Myocyte (in vitro differentiated cells): ENCODE measurements at places on chromosomes 1 and 21. TPM values are rescaled to one million over a fixed set of nuclear protein-coding genes. Genes with fewer than 3 reads are reported as not detected.
A peak's percentile ranks its signal among the peaks of the same experiment; 100 is the strongest.

AGMAT gene
- total RNA-seq, result 2.1 and 3.2 TPM in 2 replicates

DNA sequence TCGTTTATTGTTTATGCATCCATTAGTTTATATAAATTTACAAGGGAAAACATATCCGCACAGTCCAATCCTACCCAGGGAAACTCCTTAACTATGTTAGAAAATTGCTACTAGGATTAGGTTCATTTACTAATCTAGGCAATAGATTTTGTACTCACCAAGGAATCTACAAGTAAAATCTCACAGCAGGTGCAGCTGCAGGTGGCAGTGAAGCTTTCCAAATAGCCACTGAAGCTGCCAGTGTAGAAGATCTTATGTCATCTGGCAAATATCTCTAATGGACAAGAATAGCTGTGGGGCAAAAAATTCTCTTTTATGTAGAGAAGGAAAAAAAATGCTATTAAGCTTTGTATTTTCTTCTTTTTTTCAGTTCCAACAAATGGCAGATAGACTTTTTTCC, 963.4 kb upstream of the ADGRL4 start:
- peak; percentile 4 for DNase-seq

ANGPTL1 gene
- total RNA-seq, result 2.5 and 7.1 TPM in 2 replicates

TNFRSF14 gene
- total RNA-seq, result 8.6 and 9.1 TPM in 2 replicates

OR2L5 gene
- not detected in 2 replicates for total RNA-seq

DNA sequence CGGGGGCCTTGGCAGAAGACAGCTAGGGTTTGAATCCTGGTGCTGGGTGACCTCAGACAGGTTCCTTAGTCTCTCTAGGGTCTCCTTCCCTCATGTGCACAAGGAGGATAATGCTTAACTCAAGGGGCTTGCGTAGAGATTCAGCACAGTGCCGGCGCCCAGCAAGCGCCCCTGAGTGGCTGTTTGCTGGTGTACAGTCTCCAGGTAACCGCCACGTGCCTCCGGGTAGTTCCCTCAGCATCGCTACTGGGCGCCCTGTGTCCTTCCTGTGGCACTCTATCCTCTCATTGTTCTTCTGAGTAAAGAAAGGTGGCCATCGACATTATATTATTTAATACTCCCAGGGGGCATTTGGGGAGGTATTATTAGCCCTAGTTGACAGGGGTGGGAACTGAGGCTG, 80.9 kb downstream of the NENF start:
- no peak for DNase-seq

DNA sequence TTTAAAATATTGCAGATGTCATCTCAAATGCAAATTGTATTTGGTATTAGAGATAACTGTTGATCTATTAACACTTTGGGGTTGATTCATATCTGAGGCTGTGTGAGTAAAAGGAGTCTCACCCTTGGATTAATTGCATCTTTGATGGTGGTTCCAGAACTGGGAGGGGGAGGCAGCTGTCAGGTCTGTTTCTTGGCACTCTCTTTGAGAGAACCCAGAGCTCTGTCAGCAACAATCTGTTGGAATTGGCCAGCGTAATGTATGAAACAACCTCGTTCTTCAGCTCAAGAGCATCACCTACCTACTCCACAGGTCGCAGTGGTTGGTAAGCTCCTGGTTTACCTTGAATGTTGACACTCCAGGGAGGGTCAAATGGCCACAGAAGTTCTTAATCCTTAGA, 424.1 kb downstream of the CAMTA1 start:
- DNase-seq, result no peak

ELOVL1 gene
- total RNA-seq, result 47.3 and 48.2 TPM in 2 replicates

DNA sequence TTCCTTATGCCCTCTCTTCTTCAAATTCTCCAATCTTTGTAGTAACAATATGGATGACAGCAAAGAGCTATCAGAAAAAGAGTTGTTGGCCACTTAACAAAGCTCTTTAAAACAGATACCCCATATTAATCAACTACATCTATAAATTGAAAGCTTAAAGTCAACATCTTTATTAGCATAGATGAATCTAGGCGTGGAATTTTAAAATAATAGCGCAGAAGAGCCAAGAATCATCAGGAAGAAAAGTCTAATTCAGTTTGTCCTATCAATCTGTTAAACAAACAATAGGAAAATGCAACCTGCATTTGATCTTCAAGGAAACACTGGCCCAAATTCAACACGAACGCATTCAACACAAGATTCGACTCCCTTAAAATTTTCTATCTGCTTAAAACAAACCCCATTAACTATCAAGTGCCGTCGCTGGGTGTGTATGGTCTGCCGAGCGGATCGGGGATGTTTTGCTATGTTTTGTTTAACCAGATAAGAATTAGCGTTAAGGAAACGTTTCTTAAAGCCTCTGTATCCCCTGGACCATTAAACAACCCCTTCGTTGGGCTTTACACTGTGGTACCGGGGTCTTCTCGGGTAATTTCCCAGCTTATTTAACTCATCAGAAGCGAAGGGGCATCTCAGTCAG, 1.0 kb downstream of the LYST start:
- DNase-seq, result no peak

GRCh38 chr1:3895951-3896325, 4.1 kb downstream of the C1orf174 start:
- no peak for DNase-seq

DNA sequence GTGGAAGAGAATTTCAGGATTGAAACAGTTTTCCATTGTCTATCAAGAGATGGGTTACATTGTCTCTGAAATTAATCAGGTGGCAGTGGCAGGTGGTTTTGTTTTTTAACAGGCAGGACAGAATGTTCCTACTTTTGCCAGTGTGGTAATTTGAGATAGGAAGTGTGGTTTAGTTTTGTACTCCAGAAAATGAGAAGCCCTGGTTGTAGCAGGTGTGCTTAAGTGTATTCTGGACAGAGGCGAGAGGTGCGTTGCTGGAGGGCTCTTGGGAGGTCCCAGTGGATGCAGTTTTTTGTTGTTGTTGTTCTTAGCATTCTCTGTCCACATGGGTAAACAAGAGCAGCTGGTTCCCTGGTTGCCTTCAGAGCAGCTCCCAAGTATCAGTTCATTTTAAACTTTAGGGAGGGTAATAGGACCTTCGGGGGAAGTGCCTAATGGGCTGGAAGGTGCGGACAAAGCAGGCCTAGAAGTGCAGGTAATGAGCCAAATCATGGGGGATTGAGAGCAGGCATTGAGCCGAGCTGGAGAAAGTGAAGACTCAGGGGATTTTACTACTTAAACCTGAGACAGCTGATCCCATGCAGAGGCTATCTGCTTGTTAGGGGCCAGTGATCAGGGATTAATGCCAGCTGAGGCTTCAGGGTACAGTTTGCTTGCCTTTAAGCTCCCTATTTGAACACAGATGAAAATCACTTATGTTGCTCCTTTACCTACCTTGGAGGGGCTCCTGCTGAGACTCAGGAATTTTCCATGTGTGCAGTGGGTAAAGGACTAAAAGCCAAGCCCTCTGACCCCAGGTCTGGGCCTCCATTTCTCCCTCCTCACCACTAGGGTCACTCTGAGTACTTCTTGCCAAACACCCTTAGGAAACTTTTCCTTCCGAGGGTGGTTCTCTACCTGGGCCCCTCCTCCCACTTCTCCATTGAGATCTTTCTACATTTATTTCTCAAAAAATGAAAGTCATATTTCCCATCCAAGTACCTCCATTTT, 6.1 kb downstream of the PFKFB2 start:
- peak; percentile 66 for DNase-seq

OR6K3 gene
- total RNA-seq, result not detected in 2 replicates

DNA sequence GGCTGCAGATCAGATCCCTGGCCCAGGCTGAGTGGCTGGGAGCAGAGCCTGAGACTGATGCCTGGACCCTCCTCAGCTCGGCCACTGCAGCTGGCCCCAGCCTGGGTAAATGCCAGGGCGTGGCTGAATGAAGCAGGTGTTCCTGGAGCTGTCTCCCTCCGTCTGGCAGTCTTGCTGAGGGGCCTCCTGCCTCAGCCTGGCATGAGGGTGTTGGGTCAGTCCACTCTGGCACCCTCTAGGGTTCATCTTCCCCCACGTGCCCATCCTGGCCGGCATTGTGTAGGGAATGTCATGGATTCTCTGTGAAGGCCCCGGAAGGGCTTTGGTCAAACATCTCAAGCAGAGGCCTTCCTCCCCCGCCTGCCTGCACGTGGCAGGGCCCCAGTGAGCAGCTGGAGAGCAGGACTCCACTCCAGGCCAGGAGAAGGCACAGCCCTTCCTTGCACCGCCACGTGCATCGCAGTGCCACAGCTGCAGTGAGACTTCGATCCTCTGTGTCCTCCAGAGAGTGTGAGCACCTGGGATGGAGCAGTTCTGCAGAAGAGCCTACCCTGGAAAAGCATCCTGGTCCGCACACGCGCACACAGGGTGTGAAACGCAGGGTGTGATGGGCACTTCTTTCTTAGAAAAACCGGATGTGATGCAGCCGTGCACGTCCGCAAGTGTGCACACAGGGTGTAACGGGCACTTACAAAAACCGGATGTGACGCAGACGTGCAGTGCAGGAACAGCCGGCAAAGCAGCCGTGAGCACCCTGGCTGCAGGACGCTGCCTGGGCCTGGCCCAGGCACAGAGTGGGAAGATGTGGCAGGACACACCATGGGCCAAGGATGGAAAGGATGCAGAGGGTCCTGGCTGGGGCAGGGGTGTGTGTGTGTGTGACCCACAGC, 4.6 kb upstream of the KRTAP10-4 start:
- no peak for DNase-seq

DNA sequence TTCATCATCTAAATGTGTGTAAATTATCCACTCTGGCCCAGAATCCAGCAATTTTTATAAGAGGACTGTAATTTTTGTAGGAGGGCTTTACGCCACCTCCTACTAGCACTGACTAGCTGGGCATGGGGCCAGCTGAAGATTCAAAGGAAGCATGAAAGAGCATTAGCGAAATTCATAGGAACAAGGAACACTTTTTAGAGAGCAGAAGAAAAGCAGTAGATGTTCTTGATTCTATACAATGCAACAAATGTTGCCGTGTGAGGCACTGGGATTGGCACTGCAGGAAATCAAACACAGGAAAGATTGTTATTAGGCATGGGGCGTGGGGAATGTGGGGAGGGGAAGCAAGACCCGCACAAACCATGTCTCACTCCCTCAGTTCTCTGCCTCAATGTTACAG, 58.4 kb upstream of the PARP1 start:
- DNase-seq, result no peak

PCAT6 gene
- 0.78 and 0.99 TPM in 2 replicates for total RNA-seq

DNA sequence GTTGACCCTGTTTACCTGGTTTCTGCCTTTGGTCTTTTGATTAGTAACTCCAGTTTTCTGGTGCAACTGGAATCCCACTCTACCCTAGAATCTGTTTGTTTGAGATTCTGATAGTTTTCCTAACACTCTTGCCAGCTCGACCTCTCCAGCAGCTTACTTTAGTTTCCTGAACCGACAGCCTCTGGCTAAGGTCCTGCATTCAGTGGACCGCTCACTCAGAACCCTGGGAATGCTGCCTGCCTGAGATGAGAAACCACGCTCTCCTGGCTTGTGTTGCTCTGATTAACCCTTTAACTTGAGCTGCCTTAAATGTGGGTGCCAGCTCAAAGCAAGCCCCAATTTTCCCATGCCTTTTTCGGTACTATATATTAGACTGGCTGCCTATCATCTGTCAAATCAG, 45.3 kb upstream of the SIPA1L2 start:
- DNase-seq, result no peak

- no peak for DNase-seq
Observed at GRCh38 chr1:21775985-21776562, 6.9 kb downstream of the USP48 start.

DNA sequence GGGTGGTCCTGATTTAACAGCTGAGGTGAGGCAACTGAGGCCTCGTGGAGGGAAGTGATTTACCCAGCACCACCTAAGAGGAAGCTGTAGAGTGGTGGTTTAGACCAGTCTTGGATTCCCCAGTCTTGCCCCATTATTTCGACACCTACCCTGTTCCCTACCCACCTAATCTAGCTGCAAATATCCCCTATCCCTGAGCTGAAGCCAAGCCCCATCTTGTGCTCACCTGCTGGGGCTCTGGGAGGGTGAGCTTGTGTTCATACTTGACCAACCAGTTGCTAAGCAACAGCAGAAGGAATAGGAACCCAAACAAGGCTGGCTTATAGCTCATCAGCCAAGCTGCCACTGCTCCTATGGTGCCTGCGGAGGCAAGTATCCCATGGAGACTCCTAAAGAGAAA, 2.0 kb downstream of the TEX46 start:
- no peak for DNase-seq

CGN gene
- 0.21 TPM in 1 of 2 replicates, not detected in the other for total RNA-seq

KRTAP12-3 gene
- not detected in 2 replicates for total RNA-seq

DNA sequence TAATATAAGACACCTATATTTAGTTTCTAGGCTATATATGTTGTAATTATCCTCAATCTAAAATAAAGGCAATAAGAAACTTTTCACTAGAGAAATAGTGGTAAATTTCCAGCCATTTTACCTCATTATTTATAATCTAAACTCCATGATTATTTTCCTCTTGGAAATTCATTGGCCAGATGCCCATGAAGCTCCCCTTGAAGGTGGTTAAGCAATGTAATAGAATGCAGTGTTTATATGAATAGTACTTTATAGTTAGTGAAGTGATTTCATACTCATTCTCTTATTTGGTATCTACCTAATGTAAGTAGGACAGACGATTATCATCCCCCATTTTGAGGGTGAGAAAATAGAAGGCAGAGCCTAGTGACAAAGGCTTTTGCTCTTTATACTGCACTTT, 26.5 kb downstream of the NFYC start:
- no peak for DNase-seq

OR2G6 gene
- not detected in 2 replicates for total RNA-seq

HES3 gene
- total RNA-seq, result not detected in 2 replicates

GRCh38 chr21:15841856-15842564, 112.2 kb downstream of the USP25 start:
- peak; percentile 37 for DNase-seq

- DNase-seq, result peak; percentile 95
Observed at GRCh38 chr1:200075938-200076546, 48.5 kb downstream of the NR5A2 start.

DNA sequence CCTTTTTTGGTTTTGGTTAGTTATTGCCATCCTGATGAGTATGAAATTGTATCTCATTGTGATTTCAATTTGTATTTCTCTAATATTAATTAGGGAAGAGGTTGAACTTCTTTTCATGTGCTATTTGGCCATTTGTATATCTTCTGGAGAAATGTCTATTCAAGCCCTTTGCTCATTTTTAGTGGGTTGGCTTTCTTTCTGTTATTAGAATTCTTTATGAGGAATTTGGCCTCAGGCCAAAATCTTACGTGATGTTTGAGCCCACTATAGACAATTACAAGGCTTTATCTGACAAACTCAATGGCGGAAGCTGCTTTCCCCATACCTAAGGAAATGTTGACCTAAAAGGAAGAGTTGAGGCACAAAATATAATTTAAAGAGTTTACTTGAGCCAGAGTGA, 32.9 kb downstream of the IVNS1ABP start:
- DNase-seq, result no peak

CELA3A gene
- 0.78 and 2.6 TPM in 2 replicates for total RNA-seq

MIXL1 gene
- not detected in 2 replicates for total RNA-seq

DNA sequence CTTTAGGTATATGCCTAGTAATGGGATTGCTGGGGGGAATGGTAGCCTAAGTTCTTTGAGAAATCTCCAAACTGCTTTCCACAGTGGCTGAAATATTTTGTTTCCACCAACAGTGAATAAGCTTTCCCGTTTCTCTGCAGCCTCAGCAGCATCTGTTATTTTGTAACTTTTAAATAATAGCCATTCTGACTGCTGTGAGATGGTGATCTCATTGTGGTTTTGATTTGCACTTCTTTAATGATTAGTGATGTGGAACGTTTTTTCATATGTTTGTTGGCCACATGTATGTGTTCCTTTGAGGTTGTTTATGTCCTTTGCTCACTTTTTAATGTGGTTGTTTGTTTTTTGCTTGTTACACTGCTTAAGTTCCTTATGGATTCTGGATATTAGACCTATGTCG, 237.4 kb downstream of the CENPF start:
- no peak for DNase-seq

GRCh38 chr21:35611708-35612132, 448.6 kb downstream of the SETD4 start:
- DNase-seq, result no peak

GRCh38 chr21:27058673-27059605, 92.1 kb upstream of the ADAMTS5 start:
- DNase-seq, result no peak
